Stimulated activated CD4-positive, alpha-beta T cell treated with anti-CD3 and anti-CD28 coated beads, Interleukin-1b, Interleukin-23, amount 100 ng/mL, for 1 hour (primary cell): ENCODE measurements at places on chromosomes 5 and 9.

DNA sequence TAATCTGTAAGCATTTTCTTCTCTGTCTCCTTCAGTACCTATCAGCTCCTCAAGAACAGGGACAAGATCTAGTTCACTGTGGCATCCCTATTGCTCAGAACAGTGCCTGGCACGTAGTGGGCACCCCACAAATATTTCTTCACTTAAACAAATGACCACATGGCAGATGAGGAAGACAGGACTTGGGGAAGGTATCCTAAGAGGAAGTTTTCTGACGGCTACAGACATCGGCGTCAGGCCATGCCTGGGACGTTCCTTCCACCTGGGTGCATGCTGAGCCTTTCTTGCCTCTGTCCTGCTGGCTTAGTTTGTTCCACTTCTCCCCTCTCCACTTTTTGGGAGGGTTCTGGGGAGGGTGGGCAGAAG, 60.2 kb downstream of the NEURL1B start:
- no peak for DNase-seq

DNA sequence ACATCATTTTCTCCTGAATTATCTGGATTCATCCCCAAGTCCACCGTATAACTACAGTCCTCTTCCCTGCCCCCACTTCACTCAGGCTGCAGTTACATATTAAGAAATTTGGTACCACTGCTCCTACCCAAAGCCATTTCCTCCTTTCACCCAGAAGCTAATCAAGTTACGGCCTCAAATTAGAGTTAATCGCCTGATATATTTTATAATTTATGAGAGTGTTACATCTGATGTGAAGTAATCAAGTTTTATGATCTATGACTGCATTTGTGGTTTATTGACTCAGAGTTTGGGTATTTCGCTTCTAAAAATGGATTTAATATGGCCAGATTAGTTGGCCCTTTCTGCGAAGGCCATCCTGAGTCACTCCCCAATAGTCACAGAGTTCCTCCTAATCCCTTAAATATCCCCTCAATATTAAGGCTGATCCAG, 223.6 kb upstream of the KIF2A start:
- DNase-seq = no peak

- DNase-seq = no peak
These were observed 26.7 kb downstream of the F2R start for GRCh38 chr5:76742583-76742982.

- DNase-seq = no peak
These were observed 29.5 kb downstream of the KCNN2 start for GRCh38 chr5:114391321-114391720.

GRCh38 chr5:43570450-43571158, 13.7 kb upstream of the PAIP1 start:
- DNase-seq = no peak

DNA sequence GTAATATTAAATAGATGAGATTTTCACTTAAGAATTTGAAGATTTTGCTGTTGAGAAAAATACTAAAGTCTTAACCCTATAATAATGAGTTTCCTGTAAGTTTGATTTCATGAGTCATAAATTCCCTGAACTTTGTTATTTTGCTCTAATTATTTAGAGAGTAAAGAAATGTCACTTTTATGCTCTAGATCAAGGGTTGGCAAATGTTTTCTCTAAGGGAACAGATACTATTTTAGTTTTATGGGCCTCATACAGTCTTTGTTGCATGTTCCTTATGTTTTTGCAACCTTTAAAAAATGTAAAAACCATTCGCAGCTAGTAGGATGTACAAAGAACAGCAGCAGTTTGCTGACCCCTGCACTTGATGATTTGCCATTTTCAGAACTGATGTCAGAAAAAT, 480 bp upstream of the TXNDC8 start:
- DNase-seq = no peak

DNA sequence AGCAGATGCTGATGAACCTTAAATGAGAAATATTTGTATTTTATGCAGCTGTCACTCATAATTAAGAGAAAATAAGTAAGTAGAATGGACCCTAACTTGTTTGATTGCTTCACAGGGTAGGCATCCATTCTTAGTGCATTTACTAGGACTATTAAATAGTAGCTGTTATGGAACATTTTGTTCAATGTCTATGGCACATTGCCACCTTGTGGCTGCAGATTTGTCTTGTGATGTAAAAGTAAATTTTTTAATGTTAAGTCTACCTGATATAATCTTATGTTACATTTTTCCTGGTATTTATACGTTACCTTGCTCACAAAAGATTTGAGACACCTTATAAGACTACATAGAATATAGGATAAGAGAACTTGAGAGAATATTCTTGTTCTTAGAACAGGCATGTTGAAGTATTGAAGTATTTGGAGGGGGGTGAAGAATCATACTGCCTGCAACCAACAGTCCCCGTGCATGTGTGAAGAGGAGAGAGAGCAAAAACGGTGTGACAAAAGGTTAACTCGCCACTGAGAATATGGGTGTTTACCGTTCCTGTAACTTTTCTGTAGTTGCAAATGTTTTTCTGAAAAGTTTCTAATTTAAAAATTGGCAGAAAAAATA, 161.1 kb downstream of the MAST4 start:
- no peak for DNase-seq

- no peak for DNase-seq
These were observed 1.1 kb downstream of the MAST4 start for GRCh38 chr5:66597183-66597757.

GRCh38 chr9:134957165-134957944, 39.6 kb upstream of the FCN1 start:
- DNase-seq = no peak

DNA sequence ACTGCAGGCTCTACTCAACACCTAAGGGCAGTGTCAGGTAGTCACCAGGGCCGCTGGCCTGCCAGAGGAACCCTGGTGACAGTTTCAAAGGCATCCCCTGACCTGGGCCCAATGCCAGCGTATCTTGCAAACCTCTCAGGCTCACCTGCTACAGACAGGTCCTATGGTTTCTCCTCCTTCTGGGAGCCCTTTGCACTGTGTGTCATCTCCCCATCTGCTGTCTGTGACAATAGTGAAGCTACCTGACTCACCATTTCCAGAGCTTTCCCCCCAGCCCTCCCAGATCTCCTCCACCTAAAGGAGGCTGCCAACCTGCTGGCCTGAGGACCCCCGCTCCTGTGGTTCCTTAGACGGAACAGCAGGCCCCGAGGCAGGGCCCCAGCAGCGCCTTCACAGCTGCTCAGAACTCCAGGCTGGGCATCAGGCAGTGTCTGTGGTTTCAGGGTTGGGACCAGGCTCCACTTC, 203.1 kb downstream of the FSTL4 start:
- no peak for DNase-seq

GRCh38 chr9:113910036-113910639, 34.0 kb downstream of the ZNF618 start:
- no peak for DNase-seq

DNA sequence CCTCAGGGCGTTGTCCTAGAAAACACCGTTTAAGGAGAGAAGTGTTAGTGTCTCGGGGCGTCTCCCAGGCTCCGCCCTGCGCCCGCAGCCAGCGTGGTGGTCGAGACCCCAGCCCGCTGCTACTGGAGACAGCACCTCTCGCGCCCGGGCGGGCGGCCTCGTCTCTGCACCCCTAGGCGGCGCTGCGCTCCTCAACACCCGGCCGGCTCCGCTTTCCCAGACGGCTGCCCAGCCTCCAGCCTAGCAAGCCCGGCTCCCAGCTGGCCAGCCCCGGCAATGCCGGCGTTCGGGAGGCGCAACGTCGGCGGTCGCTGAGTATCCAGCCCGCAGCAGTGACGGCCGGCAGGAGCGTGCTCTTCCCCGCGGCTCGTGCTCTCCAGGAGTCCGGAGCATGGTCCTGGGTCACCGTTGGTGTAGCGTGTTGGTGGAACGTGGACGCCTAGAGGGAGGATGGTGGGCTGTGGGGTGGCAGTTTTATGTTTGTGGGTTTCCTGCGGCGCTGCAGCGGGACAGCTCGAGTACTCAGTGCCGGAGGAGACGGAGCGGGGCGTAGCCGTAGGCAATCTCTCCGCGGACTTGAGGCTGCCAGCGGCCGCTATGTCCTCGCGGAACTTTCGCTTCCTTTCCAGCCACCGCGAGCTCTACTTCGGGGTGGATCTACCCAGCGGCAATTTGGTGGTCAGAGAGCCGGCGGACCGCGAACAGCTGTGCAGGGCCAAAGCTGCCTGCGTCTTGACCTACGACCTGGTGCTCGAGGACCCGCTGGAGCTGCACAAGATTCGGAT, 536 bp downstream of the PCDHAC1 start:
- DNase-seq = no peak

- no peak for DNase-seq
These were observed 214.4 kb downstream of the MCTP1 start for GRCh38 chr5:95070453-95070852.

DNA sequence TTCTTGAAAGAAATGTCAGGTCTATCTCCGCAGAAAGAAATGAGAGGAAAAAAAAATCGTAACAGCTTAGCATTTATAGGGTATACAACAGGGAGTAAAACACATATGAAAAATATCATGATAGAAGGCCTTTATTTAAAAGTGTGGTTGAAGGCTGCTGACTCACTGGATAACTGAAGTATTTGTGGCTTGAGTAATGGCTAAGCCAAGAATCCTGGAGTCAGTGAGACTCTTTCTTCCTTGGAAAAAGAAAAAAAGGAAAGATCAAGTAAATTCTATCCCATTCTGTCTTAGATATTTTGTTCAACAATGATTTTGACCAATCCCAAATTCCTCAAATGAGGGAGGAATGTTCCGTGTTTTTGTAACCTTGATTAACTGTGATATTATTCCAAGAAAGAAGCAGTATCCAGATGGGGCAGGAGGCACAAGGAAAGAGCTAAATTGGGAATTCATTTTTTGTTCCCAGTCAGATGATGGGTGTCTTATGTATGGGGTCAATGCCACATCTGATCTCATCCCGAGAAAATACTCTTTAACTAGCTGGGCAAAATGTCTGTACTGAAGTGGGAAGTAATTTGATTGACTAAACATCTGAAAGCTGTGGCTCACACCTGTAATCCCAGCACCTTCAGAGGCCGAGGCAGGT, 64.3 kb upstream of the MYO10 start:
- no peak for DNase-seq

DNA sequence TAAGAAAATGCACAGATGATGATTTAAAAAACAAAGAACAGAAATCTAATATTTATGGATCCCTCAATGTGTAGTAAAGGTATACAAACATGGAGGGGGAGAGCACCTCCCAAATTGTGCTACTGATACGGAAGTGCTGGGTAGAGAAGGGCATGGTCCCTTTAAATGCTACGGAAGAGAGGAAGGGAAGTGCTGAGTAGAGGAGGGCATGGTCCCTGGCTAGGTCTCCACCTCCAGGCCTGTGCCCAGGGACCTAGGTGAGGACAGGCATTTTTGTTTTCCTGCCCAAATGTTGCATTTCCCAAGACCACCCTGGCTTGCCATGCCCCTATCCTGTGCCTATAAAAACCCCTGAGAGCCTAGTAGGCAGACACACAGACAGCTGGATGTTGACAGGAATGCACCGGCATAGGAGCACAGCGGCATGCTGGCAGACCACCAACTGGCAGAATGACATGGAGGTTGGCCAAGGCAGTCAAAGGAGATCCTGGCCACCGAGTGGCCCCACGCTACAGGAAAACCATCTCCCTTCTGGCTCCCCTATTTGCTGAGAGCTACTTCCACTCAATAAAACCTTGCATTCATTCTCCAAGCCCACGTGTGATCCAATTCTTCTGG, 62.1 kb upstream of the SPDL1 start:
- DNase-seq = no peak

DNA sequence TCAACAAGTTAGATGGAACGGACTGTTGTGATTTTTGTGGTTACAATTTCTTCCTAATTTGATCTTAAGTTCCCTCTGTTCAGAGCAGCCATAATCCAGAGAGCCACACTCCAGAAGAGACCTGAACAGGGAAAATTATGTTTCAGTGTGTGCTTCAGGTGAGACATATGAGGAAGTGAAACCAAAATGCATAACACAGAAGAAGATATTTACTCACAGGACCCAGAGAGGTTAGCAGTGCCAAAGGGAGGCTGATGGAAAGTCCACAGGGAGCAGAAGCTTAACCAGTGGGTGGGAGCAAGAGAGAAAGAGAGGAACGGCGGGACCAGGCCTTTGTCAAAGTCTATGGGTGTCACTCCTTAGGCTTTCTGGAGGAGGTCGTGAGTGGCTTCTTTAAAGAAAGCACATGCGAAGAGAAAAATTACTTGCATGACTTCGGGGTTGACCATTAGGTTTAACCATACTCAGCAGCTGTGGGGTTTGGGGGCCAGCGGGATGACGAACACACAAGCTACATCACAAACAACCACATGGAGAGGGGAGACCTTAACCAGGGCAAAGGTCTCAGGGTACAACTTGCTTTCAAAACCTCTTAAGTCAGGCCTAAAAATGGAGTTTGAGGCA, 141.4 kb downstream of the MED10 start:
- DNase-seq = no peak

GRCh38 chr9:90807006-90807405, 5.4 kb downstream of the SYK start:
- no peak for DNase-seq

GRCh38 chr9:68538200-68538599, 2.5 kb downstream of the TMEM252 start:
- no peak for DNase-seq

- DNase-seq = no peak
These were observed 391.1 kb upstream of the GRAMD2B start for GRCh38 chr5:126031989-126032716.

DNA sequence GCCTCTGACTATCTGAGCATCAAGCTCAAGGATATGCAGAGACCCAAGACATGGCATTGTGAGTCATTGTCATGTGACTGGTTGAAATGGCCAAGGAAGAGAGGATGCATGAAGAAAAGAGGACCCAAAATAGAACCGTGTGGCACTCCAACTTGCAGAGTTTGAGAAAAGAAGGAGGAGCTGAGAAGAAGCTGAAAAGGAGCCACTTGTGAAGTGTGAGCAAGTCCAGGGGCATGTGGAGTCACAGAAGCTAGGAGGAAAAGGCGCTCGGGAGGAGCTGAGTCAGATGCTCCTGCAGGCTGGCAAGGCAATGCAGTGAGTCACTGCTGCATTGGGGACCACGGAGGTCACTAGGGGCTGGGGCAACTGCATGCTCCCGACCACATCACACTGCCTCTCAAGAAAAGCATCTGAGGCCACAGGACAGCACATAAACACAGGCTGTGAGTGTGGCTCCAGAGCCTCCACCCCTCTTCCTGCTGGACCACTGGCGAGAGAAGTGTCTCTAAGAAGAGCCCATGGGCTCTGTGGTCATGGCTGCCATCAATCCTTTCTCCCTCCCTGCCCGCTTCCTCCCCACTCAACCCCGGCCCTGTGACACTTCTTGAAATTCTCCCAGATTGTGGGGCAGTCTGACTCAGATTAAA, 197.6 kb downstream of the DRD1 start:
- no peak for DNase-seq

GRCh38 chr5:170297589-170298462, at the start of gene LCP2:
Gene LCP2, minus strand, starts transcription at chr5:170297777. Its CDS starts 166 bp downstream, at chr5:170297611.
- DNase-seq = no peak

- DNase-seq = no peak
These were observed 68.3 kb downstream of the COX7C start for GRCh38 chr5:86686046-86686445.

DNA sequence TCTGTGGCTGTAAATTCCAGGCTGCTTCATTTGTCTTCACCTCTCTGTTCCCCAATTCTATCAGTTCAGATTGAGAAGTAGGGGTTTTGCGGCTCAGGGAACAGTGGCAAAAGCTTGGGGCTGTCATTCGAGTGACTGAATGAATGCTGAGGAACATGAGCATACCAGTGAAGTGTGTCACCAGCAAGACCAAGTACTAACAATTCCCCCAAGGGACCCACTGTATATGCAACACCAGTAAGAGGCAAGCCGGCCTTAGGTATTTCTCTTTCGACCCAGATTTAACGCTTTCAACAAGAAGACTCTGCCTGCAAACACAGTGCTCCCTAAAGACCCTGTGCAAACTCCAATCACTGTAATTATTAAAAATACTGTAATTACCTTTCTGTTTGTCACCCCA, 25.8 kb downstream of the KLHL3 start:
- DNase-seq = no peak

- no peak for DNase-seq
These were observed 106.6 kb downstream of the DENND1A start for GRCh38 chr9:123823194-123823947.
